ENCODE measurements at places on chromosomes 7 and 10. TPM values are rescaled to one million over a fixed set of nuclear protein-coding genes. Genes with fewer than 3 reads are reported as not detected.
A peak's percentile ranks its signal among the peaks of the same experiment; 100 is the strongest.

DNA sequence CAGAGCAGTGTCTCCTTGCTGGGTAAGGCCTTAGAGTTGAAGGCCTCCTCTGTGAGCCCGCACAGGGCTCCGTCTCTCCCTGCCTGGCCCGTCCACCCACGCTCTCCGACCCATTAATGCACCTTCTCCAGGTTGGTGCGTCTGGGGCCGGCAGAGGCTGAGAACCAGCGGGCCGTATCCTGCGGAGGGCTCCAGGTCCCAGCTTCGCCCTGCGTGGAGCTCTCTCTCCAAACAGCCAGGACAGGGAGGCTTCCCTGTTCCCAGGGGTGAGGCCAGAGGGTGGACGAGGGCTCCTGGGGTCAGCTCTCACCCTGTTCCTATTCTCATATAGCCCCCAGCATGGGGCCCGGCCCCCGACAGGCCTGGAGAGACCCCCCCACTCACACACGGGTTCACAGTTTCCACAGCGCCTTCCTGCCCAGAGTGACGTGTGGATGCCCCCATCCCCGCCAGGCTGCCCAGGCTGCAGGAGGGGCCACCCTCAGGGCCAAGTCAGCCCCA, 34.6 kb downstream of the GET4 start:
- no peak for DNase-seq

The ITGA8 gene
- 2.5 TPM for total RNA-seq

- no peak for DNase-seq
Measured at GRCh38 chr7:85730012-85730411, 543.2 kb upstream of the SEMA3D start.

The RAMP3 gene
- not detected for total RNA-seq

The DMBT1 gene
- 0.29 TPM for total RNA-seq

DNA sequence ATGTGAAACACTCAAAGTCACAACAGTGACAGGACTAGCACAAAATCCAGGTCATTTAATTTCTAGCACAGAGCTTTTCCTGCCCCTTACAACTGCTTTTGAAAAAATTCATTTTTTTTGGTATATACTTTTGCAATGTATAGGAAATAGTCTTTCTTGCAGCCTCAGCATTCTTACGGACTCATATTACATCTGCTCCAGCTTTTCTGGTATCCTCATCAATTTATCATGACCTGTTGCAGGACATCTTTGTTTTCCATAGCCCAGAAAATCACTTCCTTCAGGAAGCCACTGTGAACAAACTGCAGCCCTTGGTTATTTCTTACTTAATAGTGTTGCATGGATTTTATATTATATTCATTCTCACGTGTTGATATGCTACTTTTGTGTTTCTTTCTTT, 347.9 kb upstream of the MTPN start:
- DNase-seq: no peak

The CDK14 gene
- total RNA-seq: 39.1 TPM

DNA sequence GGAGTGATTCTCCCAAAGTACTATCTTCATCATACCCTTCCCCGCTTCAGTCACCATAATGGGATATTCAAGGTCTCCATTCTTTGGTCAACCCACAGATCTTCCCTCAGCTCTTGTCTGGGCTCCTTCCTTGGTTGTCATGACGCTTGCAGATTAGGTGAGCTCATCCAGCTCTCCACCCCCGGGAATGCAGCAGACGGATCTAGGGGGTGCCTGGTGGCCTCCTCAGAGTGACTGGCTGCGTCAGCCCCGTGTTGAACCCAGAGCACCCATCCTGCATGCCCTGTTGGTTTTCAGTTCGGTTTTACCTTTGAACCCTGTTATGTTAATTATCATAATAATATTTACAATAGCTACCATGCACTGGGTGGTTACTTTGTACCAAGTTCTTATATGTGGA, 6.4 kb downstream of the NEURL1 start:
- DNase-seq: peak; percentile 66

The CCDC172 gene
- total RNA-seq: not detected
